CD4-positive, alpha-beta T cell treated with Interleukin-2 at 100 ng/mL for 4 hours (primary cell): ENCODE measurements at places on chromosomes 5 and 9.
A peak's percentile ranks its signal among the peaks of the same experiment; 100 is the strongest.

DNA sequence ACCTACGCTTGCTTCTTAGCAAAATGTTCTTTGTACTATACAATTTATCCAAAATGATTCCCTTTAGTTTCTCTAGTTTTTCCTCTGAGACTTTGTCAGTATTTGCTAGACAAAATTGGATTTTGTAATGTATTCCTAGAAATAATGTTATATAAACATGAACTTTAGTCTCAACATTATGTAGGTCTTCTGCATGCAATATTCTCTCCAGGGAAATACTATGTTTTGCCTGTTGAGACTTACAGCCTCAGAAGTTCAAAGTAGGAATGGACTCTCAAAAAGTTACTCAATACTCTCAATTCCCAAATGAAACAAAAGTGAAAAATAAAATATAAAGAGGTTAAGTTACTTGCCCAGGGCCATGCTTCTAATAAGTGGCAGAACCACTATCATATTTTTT is 24.8 kb upstream of the SMC2 start:
- DNase-seq, result no peak

DNA sequence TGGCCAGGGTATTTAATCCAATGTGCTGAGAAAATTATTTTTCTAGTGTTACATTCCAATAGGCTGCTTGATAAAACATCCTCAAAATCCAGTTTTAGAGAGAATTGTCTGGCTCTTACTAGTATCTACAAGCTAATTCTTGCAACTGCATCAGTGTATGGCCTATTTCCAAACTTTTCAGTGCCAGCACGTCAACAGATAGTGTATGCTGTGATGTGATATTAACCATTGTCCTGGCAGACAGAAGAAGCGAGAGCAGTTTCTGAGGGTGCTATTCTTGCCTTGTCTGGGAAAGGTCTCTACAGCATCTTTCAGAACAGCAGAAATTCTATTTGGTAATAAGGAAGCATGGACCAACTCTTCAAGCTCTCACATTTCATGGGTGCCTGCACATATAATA is 174.2 kb upstream of the CDH12 start:
- no peak for DNase-seq

GRCh38 chr5:10695055-10695649 is 65.9 kb downstream of the DAP start:
- DNase-seq, result no peak

GRCh38 chr5:165521816-165522610 is 2016.6 kb downstream of the MAT2B start:
- no peak for DNase-seq

- no peak for DNase-seq
These were observed 176.3 kb downstream of the KIAA0825 start for GRCh38 chr5:94442076-94442475.

GRCh38 chr5:95738072-95738471 is 6.9 kb downstream of the RHOBTB3 start:
- DNase-seq, result no peak

DNA sequence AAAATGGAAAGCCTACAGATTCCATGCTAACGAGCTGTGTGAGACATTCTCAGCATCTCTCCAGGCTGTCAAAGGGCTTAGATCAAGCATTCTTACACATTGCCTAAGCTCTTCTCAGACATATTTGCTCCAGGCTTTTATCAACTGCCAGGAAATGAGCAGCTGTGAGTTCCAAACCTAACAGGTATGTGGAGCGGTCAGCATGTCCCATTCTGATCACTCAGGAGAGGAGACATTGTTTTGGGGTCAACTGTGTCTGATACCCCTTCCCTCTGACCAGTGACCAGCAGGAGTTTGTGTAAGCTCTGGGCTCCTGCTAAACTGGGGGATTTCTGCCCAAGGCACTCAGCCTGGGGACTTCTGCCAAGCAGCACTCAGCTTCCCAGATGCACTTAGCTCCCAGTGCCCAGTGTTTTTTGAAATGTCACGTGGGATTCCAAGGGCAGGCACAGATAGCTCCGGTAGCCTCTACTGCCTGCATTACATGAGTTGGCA is 229.1 kb downstream of the SEC61B start:
- no peak for DNase-seq

GRCh38 chr9:105308461-105309341 is 64.2 kb downstream of the SLC44A1 start:
- DNase-seq, result no peak

DNA sequence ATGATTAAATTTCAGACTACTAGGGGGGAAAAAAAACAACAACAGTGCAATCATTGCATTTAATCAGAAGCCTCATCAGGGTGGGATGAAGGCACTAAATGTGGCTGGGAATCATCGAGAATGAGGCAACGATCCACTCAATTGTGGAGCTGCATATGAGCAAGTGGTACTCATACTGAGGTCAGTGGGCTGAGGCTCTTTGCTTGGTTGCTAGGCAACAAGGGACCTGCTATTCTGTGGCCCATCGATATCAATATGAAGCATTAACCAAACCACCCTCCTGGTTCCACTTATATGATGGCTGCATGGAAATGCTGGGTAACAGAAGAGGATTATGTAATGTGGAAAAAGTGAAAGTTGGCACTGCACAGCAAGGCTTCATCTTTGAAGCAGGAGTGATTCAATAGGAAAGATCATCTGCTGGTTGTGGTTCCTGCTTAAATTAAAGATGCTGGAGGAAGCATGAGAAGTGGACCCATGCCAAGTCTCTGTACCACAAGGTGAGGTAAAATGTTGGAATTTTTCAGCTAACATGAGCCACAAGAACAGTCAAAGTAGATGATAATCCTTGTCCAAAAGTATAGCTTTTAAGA is 159.8 kb upstream of the HMHB1 start:
- DNase-seq, result no peak

- no peak for DNase-seq
These were observed 877.9 kb upstream of the WWC1 start for GRCh38 chr5:167413506-167413905.

- DNase-seq, result no peak
These were observed 46.3 kb downstream of the NNT start for GRCh38 chr5:43649256-43649655.

DNA sequence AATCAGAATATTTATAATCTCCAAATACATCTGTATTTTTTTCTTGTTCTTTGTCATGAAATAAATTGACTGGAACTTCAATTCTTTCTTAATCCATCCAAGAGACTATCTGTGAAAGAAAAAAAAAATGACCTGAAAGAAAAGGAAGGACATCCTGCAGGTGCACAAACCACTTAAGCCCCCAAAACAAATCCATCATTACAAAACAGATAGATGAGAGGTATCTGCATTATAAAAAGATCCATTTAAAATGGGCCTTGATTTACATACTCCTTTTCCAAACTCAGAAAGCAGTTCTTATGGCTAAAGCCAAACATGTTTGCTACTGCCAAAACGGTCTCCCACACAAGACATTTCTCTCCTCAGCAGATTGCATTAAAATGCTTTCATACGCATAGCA is 85.5 kb downstream of the ELAVL2 start:
- DNase-seq, result no peak

- no peak for DNase-seq
These were observed 131.8 kb downstream of the TAF11L14 start for GRCh38 chr5:17766031-17766430.

DNA sequence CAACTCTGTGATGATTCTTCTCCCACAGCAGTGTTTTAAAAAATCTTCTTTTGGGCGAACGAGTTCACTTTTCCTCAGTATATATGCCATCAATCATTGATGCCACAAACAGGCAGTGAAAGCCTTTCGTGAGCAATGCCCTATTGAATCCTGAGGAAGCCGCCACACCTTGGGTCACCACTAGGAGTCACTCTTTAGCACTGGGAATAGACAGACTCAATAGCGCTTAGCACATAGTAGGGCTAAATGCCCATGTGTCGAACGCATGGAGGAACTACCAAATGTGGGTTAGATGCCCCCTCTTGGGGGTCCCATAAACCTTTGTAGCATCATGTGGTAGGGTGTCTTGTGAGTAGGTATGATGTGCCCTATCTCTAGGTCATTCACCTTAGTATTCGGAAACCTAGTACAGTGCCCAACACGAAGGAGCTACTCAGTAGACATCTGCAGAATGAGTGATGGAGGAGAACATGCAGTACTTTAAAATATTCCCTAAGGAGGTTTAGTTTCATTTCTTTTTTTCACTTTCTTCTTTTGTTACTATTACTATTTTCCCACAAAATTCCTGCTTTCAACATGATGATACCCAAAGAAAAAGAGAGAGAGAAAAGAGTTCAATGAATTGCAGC is 603.7 kb downstream of the BNC2 start:
- no peak for DNase-seq

DNA sequence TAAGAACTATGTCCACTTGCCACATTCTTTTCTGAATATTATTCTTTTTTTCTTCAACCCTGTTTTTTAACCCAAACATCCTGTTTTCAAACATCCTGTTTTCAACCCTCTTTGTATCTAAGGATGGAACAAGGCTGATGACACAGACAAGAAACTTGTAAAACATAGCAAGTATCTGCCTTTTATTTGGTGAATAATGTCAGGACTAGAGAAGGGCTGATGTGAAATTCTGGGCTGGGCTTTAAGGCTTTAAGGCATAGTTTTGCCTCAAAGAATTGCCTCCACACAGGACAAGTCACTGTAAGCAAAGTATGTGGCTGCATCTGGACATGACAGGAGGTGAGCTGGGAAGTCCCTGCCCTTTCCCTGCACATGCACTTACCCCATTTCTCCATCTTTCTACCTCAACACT is 42.5 kb upstream of the RIC1 start:
- DNase-seq, result peak; percentile 35

- no peak for DNase-seq
These were observed 697.5 kb upstream of the GRAMD2B start for GRCh38 chr5:125725691-125726090.

- no peak for DNase-seq
These were observed 176.7 kb downstream of the MED10 start for GRCh38 chr5:6201631-6202030.

- DNase-seq, result no peak
These were observed 50.8 kb downstream of the SEMA5A start for GRCh38 chr5:9495121-9495520.

- DNase-seq, result no peak
These were observed 226.5 kb downstream of the ARL15 start for GRCh38 chr5:54083851-54084250.

DNA sequence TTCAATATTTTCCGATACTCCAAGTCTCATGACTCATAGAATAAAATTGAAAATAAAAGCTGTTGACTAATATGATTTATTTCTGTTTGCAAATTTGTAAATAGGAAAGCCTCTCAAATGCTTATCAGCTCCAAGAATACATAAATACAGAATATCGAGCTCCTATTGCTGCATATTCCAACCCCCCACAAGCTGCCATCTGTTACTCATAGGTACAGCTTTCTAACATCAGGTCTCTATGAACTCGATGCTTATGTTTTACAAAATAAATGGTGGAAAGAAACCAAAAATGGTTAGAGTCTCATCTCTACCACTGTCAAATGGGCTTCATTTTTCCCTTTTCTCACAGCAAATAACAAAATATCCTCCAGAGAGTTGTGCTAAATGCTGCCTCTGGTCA is 631.6 kb upstream of the CDH18 start:
- DNase-seq, result no peak

GRCh38 chr5:5787373-5787772 is 364.9 kb downstream of the ICE1 start:
- DNase-seq, result no peak

DNA sequence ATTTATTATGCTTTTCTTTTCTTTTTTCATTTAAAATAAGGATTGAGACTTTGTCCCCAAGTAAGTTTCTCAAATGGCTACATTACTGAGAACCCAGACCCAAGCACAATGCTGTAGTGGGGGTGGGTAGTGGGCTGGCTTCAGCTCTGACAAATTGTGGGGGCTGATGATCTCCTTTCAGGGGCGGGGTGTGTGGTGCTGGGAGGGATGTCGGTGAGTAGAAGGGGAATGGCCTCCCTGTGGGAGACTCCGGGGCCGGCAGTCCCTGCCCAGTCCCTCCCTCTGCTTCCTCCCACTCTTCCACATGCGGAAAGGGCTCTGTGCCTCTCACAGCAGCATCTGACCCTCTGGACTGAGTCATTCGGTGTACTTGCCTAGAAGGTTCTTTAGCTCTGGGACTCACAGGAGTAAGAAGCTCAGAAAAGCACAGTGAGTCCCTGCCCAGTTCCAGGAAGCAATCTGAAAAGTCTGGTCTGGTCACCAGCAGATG is 14.3 kb downstream of the CD180 start:
- DNase-seq, result no peak

DNA sequence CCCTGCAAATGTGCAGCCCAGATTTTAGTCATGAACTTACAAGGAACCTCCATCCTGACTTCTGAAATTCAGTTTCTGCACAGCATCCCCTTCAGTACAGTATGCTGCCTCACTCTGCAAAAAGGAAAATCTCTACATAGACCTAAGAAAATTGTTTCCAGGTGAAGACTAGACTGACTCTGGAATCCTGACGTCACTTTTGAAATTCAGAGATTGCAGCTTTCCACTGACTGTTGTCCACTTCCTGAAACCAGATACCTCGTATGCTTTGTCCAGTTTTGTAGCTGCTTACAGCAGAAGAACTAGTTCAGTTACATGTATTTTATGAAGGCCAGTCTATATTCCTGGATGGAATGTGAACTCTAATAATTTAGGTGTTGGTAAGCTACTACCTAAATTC is 629.3 kb upstream of the ST8SIA4 start:
- DNase-seq, result no peak

DNA sequence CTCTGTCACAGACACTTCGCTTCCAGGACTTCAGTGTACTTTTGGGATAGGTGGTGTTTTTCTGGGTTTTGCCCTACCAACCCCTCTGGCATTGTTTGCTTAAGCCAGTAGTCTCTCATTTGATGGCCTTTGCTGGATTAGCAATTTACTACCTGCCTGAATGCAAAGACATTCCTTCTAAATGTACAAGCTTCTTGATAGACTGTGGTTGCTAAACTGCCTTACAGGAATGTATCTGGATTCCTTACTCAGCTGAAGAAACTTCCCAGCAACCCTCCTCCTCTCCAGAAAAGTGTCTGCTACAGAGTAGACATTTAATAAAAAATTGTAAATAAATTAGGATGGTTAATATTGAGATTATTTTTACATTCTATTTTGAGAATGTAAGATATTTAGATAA is 1916.7 kb downstream of the EFNA5 start:
- DNase-seq, result no peak

DNA sequence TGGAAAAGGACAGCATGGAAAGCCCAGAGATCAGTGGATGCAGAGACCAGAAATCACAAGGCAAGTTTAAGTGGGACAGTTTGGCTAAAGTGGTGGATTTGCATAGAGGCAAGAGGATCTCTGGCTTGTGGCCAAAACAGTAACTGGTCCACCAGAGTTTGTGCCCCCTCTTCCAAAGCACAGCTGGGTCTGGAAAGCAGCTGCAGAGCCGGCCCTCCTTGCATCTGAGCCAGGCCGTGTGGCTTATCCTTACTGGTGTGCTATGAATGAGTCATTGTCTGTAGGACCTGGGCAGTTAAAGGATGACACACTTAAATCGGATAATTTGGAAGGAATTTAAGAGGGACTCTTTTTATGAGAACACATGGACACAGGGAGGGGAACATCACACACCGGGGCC is 146.6 kb downstream of the PIP5K1B start:
- no peak for DNase-seq

DNA sequence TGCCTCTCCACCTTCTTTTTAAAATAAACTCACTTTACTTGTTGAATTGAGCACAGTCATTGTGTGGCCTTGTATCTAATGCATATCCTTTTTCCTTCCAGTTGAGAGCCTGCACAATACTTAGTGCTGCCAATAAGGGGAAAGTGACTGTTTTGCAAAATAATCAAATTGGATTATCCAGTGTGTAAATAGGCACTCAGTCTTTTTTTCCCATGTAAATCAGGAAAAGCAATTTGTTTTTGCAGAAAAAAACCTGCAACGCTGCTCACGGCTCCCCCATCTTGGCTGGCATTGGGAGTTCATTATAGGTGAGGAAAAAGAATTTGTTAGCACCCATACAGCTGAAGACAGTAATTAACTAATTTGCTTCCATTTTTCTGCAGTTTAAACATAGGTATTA is 299.9 kb downstream of the CSNK1G3 start:
- DNase-seq, result no peak
